ENCODE measurements at places on chromosomes 4 and X.

DNA sequence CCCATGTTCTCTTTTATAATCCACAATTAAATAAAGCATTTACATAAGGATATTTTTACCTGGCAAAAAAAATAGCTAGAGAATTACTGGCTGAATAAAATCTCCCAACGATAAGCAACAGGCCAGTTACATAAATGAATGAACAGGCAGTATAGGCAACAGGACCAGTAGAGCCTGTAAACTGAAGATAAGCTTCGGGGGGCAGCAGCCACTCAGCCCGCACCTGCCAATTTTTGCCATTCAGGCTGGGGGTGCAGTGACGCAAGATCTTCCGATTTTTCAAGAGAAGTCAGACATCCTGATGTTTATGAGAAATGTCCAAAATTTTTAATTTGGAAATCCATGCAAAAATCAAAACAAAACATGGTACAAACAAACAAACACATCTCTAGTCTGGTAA, 49.0 kb upstream of the CDKN2AIP start:
- no peak for DNase-seq

- no peak for DNase-seq
Observed at GRCh38 chr4:109298279-109299010, 4.0 kb downstream of the COL25A1 start.

- no peak for DNase-seq
Observed at GRCh38 chrX:18885328-18886004, 98.4 kb downstream of the PHKA2 start.

DNA sequence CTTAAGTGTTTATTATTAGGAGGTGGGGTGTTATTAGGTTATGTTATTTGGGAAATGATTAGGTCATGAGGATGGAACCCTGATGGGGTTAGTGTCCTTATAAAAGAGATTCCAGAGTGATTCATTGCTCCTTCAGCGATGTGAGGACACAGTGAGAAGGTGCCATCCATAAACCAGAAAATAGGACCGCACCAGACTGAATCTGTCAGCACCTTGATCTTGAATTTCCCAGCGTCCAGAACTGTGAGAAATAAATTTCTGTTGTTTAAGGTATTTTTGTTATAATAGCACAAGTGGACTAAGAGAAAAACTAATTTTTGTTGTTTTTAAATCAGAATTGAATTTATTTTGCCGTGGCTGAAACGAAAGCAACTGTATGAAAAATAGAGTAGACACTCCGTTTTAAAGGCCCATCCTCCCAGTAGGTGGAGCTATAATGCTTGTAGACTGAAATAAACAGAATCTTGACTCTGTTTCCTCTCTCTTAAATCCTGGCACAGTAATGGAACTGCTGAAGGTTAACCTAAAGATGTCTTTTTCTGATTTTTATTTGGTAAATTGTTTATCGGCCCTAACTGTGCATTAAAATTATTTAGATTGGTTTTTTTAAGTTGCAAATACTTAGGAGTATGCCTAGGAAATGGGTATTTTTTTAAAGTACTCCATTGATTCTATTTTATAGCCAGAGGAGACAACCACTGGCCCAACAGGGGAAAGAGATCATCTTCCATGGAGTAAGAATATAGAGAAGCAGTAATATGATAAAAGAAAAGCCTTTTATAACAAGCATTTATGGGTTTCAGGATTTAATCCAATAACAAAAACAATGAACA, 133.2 kb upstream of the ADAMTS3 start:
- DNase-seq, result no peak

DNA sequence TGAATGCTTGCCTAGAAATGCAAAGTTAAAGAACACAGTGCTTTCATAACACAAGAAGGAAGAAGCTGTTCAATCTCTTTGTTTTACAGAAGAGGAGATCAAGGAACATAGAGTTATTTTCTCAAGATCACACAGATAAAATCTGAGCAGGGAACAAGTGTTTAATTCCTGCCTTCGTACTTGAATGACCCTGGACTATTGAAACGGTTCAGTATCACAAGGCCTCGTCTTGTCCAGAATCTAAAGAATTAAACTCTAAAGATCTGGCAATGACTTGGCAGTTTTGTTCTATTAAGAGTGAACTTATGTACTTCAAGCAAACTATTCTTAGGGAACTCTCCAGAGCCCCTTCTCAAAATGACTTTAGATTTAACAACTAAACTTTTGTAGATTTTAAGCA, 97.7 kb downstream of the ANXA5 start:
- DNase-seq, result no peak
